LHCN-M2 (cell line): ENCODE measurements at places on chromosomes 4 and X.

DNA sequence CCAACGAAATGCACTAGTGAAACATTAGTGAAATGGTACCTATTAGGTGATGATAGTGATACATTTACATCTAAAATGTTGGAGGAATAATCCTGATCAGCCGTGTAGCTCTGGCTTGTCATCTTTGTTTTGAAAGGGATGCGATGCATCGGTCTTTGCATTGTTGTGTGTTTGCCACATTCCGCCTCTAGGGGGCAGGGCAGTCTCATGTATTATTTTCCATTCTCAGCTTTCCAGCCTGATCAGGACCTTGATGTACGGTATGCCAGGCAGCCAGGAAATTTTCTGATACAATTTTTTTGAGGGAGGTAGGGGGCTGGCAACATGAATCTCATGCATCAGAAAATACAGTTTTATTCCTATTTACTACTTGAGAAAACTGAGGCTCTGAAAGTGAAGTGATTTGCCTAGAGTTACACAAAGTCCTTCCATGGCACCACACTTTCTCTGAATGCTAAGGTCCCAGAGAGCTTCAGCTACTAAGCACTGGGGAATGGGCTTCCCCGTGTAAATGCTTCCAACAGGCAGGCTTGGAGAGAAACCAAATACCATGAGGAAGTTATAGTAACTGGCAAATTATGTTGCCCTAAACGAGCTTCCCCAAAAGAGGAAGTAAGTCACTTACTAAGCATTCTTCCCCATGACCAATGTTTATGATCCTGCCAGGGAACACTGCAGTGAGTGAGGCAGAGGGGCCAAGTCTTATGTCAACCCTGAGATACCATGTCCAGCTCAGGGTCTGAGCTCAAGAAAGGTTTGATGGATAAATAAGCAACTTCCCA, 31.8 kb upstream of the IQSEC2 start:
- no peak for DNase-seq

DNA sequence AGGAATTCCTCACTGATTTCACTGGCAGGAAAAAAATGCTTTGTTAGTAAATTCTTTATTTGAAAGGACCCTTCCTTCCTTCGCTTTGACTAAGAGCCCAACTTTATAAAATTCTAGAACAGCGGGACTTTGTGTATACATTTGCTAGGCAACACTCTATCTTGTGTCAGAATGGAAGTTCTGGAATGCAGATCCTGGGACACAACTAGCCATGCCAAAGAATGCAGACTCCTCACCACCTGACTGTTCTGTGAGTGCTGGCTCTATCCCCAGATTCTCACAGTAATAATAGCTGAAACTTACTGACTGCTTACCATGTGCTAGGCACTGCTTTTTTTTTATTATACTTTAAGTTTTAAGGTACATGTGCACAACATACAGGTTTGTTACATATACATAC, 73.3 kb upstream of the ZDHHC15 start:
- no peak for DNase-seq

DNA sequence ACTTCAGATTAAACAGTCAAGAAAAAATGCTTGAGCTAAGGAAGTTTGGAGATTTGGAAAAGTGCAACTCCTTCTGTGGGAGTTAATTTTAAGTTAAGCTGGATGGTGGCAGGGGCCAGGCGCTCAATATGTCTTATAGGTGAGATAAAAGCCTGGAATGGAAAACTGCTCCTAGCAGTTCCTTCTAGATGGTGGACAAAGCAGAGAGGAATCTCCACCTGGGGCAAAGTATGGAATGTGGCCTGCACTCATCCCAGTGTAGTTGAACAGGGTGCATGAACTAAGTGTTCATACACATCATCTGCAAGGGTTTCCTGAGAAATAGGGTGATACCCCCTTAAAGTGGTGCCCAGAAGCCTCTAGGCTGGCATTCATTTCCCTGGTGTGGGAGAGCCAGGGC, 227.1 kb downstream of the FGF13 start:
- no peak for DNase-seq

- no peak for DNase-seq
Observed at GRCh38 chr4:1285790-1286553, 3.7 kb upstream of the MAEA start.

- DNase-seq, result no peak
Observed at GRCh38 chr4:102525097-102525496, 23.9 kb downstream of the NFKB1 start.

GRCh38 chrX:23790155-23790497, 7.2 kb downstream of the SAT1 start:
- no peak for DNase-seq

GRCh38 chr4:148173397-148174017, 268.7 kb downstream of the NR3C2 start:
- peak; percentile 7 for DNase-seq

- DNase-seq, result no peak
Observed at GRCh38 chr4:148253768-148254167, 188.4 kb downstream of the NR3C2 start.

DNA sequence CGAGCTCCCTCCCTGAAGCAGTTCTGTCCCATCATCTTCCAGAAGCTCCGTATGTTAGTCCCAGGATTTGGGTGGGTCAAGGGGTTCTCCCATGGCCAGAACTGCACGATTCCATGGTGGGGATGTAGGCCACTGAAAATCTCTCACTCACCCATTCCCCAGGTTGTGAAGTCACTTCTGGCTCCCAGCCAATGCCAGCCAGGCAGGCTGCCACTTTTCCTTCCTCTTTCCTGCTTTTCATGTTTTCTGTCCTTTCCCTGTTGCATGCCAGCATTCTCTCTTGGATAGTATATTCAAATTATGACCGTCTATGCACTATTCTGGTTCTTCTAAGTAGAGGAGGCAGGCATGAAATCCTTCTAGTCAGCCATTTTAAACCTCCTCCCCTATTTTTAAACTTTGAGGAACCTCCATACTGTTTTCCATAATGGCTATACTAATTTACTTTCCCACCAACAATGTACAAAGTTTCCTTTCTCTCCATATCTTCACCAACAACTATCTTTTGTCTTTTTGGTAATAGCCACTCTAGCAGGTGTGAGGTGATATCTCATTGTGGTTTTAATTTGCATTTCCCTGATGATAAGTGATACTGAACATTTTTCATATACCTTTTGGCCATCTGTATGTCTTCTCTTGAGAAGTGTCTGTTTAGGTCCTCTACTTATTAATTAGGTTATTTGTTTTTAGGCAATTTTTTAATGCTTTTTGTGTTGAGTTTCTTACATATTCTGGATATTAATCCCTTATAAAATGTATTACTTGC, 182.1 kb upstream of the TET2 start:
- DNase-seq, result no peak

GRCh38 chrX:135477576-135477975, 42.9 kb upstream of the INTS6L start:
- peak; percentile 60 for DNase-seq

DNA sequence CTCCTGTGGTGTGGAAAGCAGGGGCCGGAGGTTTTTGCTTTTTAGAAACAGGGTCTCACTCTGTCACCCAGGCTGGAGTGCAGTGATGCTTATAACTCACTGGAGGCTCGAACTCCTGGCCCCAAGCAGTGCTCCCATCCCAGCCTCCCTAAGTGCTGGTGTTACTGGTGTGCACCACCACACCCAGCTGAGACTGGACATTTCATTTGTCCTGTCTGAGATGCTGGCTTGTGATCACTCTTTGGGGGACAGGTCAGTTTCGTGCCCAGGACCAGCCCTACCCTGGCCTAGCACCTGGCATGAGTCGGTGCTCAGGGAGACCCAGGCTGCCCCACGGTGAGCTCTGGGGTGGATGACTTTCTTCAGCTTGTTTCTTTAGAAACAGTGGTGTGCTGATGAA, 11.3 kb downstream of the PSAPL1 start:
- DNase-seq, result no peak

- no peak for DNase-seq
Observed at GRCh38 chr4:173282256-173282562, 51.9 kb downstream of the HMGB2 start.

GRCh38 chrX:124594017-124594651, 247.8 kb downstream of the SH2D1A start:
- DNase-seq, result no peak
